ENCODE measurements at places on chromosomes 5 and 9.

DNA sequence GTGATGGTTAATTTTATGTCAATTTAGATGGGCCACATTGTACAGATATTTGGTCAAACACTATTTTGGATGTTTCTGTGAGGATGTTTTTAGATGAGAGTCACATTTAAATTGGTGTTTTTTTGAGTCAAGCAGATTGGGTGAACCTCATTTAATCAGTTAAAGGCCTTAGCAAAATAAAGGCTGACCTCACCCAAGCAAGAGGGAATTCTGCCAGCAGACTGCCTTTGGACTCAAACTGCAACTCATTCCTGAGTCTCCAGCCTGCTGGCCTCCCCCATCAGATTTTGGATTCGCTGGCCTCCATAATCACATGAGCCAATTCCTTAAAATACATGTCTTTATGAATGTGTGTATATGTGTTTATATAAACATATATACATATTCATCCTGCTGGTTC is 282.7 kb upstream of the POU5F2 start:
- no peak for DNase-seq

DNA sequence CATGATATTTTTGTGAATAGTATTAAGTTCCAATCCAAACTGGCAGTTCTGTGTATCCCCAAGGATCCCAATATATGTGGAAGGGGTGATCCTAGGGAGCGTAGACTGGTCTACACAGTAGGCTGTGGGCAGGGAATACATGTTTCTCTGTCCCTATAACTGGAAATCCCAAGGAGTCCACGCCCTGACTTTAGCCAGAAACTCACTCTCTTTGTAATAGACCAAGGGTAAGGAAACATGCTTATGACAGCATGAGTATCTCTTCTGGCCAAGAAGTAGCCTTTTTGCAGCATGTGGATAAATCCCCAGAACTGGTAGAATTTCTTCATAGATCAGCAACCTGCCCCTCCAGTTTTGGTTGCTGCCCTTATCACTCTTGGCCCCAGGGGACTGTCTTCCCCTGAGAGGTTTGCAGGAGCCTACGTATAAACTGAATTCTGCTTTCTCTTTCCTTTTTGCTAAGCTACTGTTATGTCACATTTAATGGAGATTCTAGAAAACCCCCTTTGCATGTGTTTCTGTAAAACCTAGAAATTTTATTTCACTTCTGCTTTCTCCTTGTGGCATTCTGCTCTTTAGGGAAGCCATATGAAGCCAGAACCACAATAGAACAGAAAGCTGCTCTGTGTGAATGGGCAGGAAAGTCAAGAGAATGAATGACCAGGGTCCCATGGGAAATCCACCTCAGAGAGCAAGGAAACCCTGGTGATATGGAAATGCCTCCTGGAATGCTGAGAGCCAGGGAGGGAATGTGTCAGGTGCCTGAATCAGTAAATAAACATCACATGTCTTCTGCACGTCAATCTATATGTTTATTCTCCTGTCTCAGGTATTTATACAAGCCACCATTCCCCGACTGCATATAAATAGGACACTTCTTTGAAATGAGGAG is 3.5 kb downstream of the IFNA2 start:
- DNase-seq = peak; percentile 60

- DNase-seq = no peak
Observed at GRCh38 chr5:102802708-102803458, 47.8 kb downstream of the PAM start.

GRCh38 chr5:143677403-143677802 is 134.6 kb upstream of the HMHB1 start:
- DNase-seq = no peak

GRCh38 chr5:1020452-1020961 is 11.9 kb downstream of the NKD2 start:
- DNase-seq = no peak

DNA sequence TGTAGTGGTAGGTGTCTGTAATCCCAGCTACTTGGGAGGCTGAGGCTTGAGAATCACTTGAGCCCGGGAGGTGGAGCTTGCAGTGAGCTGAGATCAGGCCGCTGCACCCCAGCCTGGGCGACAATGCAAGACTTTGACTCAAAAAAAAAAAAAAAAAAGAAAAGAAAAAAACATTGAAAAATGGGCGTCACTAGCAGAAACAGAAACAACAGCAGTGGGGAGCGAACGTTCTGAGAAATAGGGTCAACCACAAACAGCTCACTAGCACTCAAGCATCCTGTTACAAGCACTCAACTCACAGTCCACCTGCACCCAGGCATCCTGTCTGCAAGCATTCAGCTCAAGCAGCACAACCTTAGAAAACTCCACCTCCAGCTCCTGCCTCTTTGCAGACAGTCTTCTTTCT is 17.2 kb downstream of the TRIM14 start:
- DNase-seq = peak; percentile 92

GRCh38 chr5:65721050-65721719 is 724 bp downstream of the SGTB start:
- no peak for DNase-seq

DNA sequence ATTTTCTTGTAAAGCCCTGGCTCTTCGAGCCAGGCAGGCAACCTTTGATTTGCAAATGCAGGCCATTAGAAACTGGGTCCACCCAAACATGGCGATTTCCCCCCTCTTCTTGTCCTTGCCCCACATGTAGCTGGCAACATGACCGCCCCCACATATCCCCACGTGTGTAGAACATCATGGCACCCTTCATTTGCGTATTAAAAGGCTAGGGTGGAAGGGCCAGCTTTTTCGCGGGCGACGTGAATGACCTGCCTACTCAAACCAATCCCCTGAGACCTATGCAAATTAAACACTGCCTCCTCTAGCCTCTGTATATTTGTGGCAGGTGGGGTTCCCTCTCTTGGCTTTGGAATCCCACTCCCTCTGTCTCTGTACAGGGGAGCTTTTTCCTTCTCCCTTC is 107.0 kb upstream of the CLINT1 start:
- DNase-seq = no peak

DNA sequence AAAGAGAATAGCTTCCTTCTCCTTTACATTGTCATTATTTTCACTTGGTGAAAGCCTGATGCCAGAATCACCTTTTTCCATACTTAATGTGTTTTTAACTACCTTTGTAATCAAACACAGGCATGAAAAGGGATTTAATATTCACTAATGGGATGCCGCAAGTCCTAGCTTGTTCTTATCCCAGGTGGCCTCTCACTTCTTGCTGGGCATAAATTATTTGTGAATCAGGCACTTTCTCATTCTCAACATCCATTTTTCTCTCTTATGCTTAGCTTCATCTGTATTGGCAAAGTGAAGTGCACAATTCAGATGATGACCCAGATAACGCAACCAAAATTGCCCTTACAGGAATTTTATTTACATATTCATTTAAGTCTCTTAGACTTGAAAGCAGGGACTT is 10.9 kb downstream of the ACTL7B start:
- DNase-seq = no peak

GRCh38 chr9:109238125-109238524 is 71.1 kb upstream of the FRRS1L start:
- no peak for DNase-seq

DNA sequence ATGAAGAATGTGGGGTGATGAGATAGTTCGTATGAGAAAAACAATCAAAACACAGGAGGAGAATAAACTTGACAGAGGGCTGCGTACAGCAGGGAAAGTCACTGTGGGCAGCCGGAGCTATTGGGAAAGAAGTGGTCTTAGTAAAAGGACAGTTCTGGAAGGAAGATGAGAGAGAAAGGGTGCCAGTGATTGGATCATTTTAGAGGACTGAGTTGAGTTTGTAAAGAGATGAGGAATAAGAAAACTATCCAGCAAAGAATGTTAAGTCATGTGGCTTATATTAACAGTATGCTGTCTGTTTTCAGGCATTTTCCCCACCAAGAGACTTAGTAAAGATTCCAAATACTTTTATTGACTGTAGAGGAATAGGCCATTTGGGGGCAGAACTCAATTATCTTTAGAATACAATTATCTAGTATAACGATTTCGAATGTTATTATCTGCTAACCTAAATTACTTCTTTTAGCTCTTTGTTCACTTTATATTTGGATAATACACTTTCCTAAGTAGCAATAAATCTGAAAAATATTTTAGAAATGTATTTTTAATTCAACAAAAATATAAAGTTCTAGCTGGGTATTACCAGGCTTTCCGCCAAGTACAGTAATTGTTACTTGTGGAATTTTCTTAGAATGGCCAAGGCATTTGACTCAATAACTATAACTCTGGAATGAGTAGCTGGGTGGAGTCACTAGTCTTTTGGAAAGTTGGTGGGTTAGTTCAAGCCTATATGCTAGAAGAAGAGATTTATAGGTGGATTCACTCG is 15.5 kb upstream of the LOX start:
- DNase-seq = no peak

- no peak for DNase-seq
Observed at GRCh38 chr5:74422671-74423070, 217.9 kb downstream of the ENC1 start.

DNA sequence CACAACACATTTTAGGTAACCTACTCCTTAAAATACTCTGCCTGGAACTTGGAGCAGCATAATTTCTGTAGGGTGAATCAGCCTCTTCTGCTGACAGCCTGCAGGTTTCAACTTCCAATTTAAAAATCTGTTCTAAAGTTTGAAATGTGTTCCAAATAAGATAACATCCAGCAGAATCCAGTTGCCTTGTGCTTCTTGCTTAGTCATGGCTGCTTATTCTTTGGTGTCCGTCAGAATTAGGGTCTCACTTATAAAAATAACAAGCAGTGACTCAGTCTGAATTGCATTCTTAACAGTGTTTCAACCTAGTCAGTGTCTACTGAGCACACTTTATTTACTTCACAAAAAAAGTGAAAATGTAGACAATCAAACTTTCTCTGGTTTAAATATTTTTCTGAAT is 3.7 kb downstream of the CDH6 start:
- no peak for DNase-seq

- DNase-seq = no peak
Observed at GRCh38 chr5:157778121-157778805, 34.8 kb downstream of the LSM11 start.

DNA sequence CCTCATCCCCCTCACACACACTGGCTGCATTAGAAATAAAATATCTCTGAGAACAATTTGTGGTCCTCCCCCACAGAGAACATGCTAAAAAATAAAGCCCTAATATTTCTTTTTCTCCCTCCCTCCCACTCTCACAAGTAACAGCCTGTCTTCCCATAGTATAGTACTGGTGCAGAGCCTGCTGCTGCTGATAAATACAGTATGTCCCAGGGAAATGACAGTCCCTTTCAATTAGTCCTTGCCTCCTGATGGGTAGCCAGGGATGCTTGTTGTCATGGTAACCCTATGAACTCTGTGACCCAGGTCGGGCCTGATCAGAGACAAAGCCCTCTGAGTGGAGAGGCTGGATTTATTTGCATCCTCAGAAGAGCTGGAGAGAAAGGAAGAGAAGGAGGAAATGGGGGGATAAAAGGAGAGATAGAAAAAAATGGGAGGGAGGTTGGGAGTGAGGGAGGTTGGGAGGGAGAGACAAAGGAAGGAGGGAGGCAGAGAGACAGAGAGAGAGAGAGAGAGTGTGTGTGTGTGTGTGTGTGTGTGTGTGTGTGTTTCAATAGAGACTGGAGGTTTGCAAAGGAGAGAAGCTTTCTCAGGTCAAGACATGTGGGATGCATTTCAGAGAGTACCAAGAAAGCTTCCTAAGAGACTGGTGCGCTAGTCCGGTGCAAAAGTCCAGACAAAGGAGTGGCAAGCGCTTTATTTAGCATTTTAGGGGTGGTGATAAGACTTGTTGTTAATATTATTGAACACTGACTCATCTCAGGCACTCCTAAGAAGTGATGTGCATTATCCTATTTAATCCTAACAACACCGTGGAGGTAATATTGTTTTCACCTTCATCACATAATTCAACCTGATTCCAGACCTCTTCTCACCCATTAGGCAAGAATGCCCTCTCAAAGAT is 260.8 kb downstream of the FAM114A2 start:
- no peak for DNase-seq

- peak; percentile 24 for DNase-seq
Observed at GRCh38 chr5:67182301-67182790, 14.3 kb downstream of the CD180 start.

- no peak for DNase-seq
Observed at GRCh38 chr9:105539452-105539851, 18.5 kb upstream of the FKTN start.

- DNase-seq = no peak
Observed at GRCh38 chr5:119070578-119070827, 384 bp upstream of the DMXL1 start.

DNA sequence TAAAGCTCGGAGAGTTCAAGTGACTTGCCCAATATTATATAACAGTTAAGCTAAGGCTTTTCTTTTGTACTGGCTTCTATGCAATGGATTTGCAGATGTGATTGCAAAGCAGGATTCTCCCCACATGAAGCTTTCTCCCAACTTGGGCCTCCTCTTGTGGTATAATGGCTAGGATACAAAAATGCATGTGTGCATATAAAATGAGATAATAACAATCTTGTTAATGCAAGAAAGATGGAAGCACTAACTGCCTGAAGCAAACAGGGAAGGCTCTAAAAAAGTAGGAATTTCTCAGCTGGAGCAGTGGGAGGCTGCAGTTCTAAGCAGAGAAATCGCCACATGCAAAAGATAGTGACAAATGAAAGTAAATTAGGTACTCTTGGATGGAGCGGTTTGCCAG is 444.2 kb upstream of the RIOK2 start:
- DNase-seq = no peak

GRCh38 chr5:96657068-96657467 is 5.1 kb upstream of the CAST start:
- peak; percentile 54 for DNase-seq

DNA sequence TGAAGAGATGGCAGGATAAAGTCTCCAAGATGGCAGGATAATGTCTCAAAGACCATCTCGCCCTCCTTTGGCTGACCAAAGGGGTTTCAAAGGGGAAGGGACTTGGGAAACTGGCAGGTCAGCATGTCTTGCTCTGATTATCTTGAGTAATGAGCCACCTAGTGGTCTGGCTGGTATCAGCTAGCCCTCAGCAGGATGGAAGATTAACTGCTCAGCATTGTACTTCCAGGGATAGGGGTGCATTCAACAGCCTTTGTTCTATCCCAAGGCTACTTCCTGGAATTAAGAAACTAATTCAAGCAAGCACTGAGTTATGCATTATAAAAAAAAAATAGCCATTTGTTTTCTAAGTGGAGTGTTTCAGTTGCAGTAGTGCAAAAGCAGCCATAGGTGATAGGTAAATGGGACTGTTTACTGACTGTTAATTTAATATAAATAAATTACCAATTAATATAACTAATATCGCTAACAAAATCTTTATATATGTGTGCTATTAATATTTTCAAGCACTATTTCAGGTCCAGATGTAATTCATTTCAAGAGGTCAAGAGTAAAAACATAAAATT is 555.5 kb downstream of the CDH9 start:
- no peak for DNase-seq

DNA sequence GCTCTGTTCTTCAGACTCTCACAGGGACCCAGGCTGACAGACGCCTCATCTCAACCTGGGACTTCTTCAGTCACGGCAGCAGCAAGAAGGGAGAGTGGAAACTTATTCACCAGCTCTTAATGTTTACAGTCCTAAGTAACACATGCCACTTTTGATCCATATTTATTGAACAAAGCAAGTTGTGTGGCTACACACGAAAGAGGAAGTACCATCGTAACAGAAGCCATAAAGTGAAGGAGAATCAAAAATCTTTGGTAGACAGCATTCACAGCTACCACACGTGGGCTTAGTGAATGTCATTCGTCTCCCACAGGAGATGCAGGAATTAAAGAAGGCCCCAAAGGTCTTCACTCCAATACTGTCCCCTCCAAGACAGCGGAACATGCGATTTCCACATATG is 582.6 kb downstream of the CETN3 start:
- DNase-seq = no peak

- DNase-seq = no peak
Observed at GRCh38 chr9:126788046-126788445, 16.8 kb upstream of the ZBTB43 start.

- no peak for DNase-seq
Observed at GRCh38 chr5:5558102-5558501, 135.6 kb downstream of the ICE1 start.
